ENCODE measurements at places on chromosomes 5 and 9.
A peak's percentile ranks its signal among the peaks of the same experiment; 100 is the strongest.

GRCh38 chr9:3692606-3693005 is 166.8 kb upstream of the RFX3 start:
- no peak for DNase-seq

DNA sequence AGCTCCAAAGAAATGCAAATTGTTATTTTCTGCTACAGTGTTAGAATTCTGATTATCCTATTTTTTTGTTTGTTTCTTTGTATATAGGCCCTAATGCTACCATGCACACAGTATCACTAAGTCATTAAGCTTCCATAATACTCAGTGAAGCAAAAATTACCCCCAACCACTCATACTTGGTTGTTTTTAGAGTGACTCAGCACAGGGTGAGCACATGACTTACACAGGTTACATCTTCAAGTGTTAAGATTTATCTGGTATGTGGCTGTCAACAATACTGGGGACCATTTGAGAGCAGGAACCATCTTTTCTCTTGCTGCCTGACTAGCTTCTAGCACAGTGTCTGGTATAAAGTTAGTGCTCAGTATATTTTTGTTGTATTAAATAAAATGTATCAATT is 255.8 kb upstream of the SLC24A2 start:
- no peak for DNase-seq

- no peak for DNase-seq
Measured at GRCh38 chr9:85202596-85202995, 533.1 kb downstream of the NTRK2 start.

DNA sequence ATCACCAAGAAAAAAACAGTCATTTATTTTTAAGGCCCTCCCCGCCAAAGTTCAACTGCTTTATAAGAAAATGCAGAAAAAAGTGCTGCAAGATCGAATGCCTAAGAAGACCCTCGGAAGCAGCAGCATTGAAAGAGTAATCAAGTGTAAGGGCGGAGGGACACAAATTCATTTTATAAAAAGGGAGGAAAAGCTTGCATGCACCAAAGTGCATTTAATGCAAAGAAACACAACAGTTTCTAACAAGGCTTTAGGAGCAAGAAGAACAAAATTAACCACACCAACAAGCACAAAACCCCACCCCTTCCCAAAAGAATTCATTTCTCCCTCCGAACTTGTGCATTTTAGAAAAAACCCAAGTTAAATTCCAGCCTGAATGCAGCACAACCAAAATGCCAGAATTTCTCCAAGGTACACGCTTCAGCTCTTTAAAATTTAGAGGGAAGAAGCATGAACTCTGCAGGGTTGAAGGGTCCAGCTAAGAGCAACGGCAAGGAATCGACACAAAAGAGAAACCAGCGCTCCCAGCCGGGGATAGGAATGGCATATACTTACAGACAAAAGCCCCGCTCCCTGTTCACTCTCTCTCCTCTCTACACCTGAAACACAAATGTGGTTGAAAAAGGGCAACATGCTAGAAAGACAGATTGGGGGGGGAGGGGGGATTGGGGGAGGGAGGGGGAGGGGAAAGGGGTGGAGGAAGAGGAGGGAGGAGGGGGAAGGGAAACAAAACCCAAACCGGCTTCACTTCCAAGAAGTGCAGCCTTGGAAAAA is at the start of gene NREP:
Gene NREP (minus strand): TSS at position 614 of the 774 bp plus-strand sequence. CDS start 1,422 bp downstream, outside the sequence.
- DNase-seq, result peak; percentile 25

- DNase-seq, result no peak
Measured at GRCh38 chr5:73534971-73535370, 30.5 kb downstream of the ANKRA2 start.

GRCh38 chr5:175692996-175693710 is 35.3 kb downstream of the HRH2 start:
- no peak for DNase-seq

DNA sequence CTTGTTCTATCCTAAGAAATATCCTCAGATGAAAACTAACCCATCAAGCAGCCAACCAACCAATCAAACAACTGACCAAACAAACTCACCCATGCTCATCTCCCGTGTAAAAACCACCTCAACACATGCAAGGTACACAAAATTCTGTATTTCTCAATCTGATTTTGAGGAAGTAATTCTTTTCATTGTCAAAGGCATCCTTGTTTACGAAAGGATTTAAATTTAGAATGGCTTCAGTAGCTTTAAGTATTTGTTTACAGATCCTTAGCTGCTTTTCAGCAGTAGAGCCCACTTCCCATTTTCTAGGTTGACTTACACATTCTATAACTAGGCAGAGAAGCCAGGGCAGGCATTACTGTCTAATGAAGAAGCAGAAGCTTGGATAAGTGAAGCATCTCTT is 78.6 kb downstream of the NTRK2 start:
- no peak for DNase-seq

- DNase-seq, result no peak
Measured at GRCh38 chr9:135792268-135793128, 90.5 kb downstream of the KCNT1 start.

DNA sequence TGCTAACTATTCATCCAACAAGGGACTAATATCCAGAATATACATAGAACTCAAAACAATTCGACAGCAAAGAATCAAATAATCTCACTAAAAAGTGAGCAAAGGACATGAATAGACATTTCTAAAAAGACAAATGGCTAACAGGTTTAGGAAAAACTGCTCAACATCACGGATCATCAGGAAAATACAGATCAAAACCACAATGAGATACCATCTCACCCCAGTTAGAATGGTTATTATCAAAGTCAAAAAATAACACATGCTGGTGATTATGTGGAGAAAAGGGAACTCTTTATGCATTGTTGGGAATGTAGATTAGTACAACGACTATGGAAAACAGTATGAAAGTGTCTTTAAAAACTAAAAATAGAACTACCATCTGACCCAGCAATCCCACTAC is 150.1 kb downstream of the DEPDC1B start:
- DNase-seq, result no peak

DNA sequence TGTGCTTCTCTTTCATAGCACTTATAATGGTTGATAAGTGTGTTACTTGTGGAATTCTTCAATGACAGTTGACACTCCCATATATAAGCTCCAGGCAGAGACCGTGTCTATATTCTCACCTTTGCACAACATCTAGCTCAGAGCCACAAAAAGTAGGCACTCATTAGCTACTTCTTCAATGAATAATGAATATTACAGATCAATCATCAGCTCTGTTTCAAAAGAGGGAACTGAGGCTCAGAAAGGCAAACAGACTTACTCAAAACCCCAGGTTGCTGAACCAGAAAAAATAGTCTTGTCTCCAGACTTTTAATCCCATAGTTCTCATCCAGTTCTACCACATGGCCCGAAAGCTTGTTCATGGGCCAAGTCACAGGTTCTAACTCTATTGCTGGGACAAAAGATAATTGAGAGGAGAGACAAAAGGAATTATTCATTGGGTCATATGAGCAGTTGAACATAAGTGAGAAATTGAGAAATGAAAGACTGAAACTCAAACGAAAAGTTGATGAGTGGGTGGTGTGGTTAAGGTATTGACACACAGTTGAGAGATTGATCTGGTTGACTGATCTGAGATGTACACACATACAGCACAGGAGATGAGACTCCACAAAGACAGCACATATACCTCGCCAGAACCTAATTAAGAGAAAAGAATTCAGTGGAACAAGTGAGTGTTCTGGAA is 381.6 kb downstream of the EFNA5 start:
- no peak for DNase-seq

- DNase-seq, result no peak
Measured at GRCh38 chr5:72991394-72991793, 35.6 kb downstream of the FCHO2 start.

DNA sequence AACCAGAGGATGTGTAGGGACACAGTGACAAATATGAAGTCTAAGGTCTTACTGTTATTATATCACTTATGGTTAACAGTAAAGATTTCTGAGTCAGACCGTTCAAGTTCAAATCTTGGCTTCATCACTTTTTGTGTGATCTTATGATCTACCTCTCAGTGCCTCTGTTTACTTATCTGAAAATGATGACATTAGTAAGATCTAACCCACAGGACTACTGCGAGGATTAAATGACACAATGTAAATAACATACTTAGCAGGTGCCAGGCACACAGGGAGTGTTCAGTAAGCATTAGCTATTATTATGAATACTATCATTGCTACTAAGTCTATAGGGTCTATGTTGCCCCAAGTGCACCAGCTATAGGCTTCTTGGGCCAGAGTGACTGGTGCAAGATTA is 2.0 kb downstream of the IRF1 start:
- no peak for DNase-seq

GRCh38 chr9:15142878-15143534 is 164.0 kb downstream of the TTC39B start:
- no peak for DNase-seq

GRCh38 chr5:43396762-43397304 is 15.4 kb downstream of the CCL28 start:
- peak; percentile 77 for DNase-seq

DNA sequence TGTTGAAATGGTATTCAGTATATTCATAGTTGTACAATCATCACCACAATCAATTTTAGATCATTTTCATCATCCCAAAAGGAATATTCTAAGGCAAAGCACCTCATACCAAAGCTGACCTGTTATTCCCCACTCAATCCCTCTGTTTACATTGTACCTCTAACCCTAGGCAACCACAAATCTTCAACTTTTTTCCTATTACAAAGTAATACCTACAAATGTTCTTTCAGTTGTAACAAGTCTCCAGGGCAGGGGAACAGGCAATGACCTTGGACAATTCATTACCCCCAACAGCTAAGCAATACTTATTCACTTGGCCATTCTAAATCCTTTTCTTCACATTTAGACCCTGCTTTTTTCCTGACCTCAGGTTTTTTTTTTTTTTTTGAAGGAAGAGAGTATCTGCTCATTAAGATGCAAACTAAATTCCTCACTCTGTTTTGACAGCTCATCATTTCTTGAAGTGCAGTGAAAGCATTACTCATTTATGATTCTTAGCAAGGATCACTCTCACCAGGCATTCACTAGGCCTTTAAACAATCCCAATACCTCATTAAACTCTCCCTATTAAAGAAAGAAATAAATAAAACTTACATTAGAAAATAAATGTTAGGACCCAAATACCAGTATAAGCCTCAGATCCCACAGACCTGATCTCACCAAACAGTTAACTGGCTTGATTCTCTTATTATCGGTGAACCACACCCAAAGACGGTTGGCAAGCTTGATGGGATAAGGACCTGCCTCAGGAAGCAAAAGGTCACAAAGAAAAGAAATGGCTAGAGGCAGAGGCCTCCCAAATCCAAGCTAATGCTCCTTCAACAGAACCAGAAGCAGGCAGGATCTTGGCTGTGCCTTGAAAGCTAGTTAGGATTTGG is 15.3 kb downstream of the MTMR12 start:
- no peak for DNase-seq

- DNase-seq, result no peak
Measured at GRCh38 chr9:4515958-4516375, 25.7 kb downstream of the SLC1A1 start.

- no peak for DNase-seq
Measured at GRCh38 chr5:82298668-82299067, 20.5 kb upstream of the RPS23 start.

DNA sequence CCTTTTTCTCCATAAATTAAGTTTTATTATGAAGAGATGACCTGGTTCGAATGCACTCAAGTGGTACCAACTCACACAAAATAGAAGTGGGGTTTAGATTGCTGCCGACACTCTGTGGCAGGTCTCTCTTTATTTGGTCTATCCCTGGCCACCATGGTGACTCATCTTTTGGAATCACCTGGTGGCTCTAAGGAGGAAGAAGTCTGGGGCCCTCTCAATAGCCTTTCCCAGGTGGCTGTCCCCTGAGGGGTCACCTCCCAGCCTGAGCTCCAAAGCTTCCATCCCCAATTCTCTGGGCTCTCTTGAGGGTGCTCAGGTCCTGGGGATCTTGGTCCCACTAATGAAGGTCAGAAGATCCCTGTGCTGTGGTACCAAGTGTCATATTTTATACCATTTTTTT is 136.8 kb downstream of the MVB12B start:
- no peak for DNase-seq

DNA sequence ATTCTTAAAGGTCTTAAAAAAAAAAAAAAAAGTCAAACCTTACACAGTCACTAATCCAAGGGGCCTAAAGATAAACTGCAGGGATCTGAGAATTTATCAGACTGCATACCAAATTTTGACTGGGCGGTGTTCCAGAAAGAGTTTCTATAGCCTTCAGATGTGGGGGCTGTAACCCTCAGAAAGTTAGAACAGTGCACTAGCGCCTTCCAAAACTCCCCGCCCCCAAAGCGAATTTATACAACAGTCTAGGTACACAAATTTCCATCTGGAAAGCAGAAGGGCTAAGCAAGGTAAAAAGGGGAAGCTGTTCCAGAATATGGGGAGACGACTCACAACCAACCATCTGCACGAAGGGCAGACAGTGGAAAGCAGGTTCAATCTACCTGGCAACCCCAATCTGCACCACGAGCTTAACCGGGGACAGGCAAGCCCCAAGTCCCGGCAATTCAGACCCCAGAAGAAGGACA is 813 bp downstream of the ERMP1 start:
- no peak for DNase-seq

DNA sequence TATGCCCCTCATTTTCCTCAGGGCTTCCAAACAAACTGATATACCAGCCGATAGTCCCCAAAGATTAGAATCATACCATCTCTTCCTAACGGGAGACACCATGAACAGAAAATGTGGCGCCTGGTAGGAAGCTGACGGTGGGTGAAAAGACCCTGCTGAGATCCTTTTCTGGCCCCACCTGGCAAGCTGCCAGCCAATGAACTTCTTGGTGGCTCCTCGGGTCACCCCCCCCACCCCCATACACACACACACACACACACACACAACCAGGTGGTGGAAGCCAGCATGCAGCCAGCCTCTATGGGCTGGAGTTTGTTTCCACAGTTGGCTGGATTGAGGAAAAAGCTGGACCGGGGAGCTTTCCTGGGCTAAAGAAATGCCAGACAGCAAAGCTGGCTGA is 4.8 kb upstream of the CCIN start:
- no peak for DNase-seq

DNA sequence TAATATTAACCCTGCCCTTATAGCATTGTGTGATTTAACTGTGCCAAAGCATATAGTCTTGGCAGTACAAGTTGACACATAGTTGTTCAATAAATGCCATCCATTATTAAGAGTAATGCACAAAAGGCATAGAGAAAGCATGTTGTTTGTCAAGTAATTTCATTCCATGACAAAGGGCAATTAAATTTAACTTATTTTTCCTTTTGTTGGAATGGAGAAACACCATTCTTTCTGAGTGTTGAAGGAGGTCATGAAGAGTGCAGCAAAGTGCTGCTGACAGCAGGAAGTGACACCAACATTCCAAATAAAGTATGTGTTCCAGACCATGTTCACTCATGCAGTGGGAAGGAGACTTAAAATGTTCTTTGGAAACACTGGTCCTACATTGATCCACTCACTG is 29.1 kb downstream of the ANKDD1B start:
- DNase-seq, result no peak

GRCh38 chr5:114055318-114056184 is 306.3 kb upstream of the KCNN2 start:
- peak; percentile 1 for DNase-seq

GRCh38 chr9:76798527-76798926 is 34.3 kb downstream of the PCA3 start:
- DNase-seq, result no peak

GRCh38 chr9:97176206-97176605 is 131.3 kb upstream of the CCDC180 start:
- DNase-seq, result no peak

- no peak for DNase-seq
Measured at GRCh38 chr5:171946000-171946781, 60.2 kb downstream of the FBXW11 start.

All from activated naive CD8-positive, alpha-beta T cell treated with anti-CD3 and anti-CD28 coated beads for 36 hours (primary cell).